ENCODE measurements at places on chromosomes 1 and 21.

DNA sequence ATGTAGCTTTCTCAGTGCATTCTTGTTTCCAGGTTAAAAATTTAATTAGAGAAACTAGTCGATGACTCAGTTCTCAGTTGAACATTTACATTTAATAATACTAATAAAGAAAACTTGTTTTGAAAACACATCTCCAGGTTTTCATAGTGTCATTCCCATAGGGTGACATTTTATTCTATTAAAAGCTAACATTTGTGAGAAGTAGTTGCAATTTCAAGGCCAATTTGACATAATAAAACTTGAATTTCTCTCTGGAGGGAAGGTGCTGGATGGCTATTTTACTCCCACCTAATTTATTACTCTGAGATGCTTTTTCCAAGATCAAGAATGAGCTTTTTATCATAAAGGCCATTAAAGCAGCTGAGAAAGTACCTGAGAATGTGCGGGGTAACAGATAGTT is 16.6 kb downstream of the HUNK start:
- H3K27me3 ChIP-seq: no peaks in the 10 kb centered on the region
- no peak overlapping the region for H3K4me3 ChIP-seq
- no peak overlapping the region for H3K27ac ChIP-seq
- no peak for DNase-seq
- H3K4me1 ChIP-seq: peaks cover 12% of the 10 kb centered on the region
- no peaks in the 10 kb centered on the region for H3K36me3 ChIP-seq

DNA sequence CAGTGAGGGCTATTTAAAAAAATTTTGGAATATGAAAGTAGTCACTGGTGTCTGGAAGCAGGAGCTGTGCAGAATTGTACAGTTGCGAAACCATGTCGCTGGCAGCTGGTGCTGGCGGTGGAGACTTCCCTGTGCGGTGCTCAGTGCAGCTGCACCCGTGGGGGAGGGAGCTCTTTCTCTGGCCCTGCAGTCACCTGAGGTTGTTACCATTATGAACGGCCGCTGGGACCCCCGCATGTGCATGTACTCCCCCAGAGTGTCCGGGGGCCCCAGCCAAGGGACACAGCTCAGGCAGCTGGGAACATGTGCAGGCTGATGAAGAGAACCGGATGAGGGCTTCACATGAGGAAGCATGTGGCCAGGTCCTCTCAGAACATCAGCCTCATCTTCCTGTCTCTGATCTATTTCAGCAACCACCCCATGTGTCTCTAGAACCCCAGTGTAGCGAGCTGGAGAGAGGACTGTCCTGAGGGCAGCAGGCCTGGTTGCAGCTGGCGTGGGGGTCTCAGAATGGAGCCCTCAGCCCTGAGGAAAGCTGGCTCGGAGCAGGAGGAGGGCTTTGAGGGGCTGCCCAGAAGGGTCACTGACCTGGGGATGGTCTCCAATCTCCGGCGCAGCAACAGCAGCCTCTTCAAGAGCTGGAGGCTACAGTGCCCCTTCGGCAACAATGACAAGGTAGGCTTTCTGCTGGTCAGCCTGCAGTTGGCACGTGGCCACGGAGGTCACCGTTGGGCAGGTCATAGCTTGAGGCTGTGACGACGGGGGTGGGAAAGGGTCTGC is at the start of gene TRPM2:
Gene TRPM2, plus strand, starts transcription at position 431 of the 780 bp plus-strand sequence. Its CDS starts 80 bp downstream, at position 511.
- peaks cover 5% of the 10 kb centered on the region for H3K4me1 ChIP-seq
- H3K4me3 ChIP-seq: no peak within 1 kb of the TSS
- H3K36me3 ChIP-seq: no peaks in the 10 kb centered on the region
- peaks cover 22% of the 10 kb centered on the region for H3K27me3 ChIP-seq
- no peak within 1 kb of the TSS for H3K27ac ChIP-seq
- no peak for DNase-seq

GRCh38 chr1:212797681-212798080 is 6.0 kb downstream of the TATDN3 start:
- H3K4me3 ChIP-seq: no peak overlapping the region
- no peaks in the 10 kb centered on the region for H3K27me3 ChIP-seq
- DNase-seq: no peak
- no peaks in the 10 kb centered on the region for H3K36me3 ChIP-seq

- H3K4me3 ChIP-seq: no peak overlapping the region
- peaks cover 13% of the 10 kb centered on the region for H3K4me1 ChIP-seq
- H3K27ac ChIP-seq: no peak overlapping the region
- H3K27me3 ChIP-seq: no peaks in the 10 kb centered on the region
Measured at GRCh38 chr1:211333906-211334305, 7.3 kb downstream of the TRAF5 start.

DNA sequence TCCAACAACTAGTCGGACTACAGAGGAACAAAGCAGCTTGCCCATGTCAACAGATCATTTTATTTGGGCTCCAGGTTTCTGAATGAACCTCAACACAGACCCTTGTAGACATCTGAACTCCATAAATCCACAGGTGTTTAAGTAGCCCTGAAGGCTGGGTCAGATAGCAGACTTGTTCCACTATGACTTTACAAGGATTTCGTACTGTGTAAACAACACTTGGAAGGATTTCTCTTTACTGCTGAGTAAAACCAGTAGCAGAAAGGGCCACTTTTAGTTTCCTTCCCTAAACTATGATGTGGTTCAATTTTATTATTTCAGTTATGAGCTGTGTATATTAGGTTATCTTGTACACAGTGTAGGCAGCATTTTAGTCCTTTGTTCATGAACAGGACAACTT is 316.4 kb upstream of the ADGRL2 start:
- H3K27ac ChIP-seq: no peak overlapping the region
- DNase-seq: no peak
- H3K36me3 ChIP-seq: no peaks in the 10 kb centered on the region
- H3K27me3 ChIP-seq: no peaks in the 10 kb centered on the region

GRCh38 chr21:43925609-43926008 is 60.6 kb downstream of the AGPAT3 start:
- DNase-seq: peak; percentile 47
- no peak overlapping the region for H3K27ac ChIP-seq
- H3K4me3 ChIP-seq: no peak overlapping the region
- H3K4me1 ChIP-seq: peaks cover 16% of the 10 kb centered on the region
- no peaks in the 10 kb centered on the region for H3K27me3 ChIP-seq
